Stimulated activated CD8-positive, alpha-beta memory T cell treated with anti-CD3 and anti-CD28 coated beads, Interleukin-7, amount 100 ng/mL, for 4 hours (primary cell): ENCODE measurements at places on chromosomes 16 and 17.

- DNase-seq: no peak
These were observed 5.0 kb downstream of the ACSM3 start for GRCh38 chr16:20768818-20769217.

GRCh38 chr17:81099888-81100287 is 64.9 kb downstream of the BAIAP2 start:
- no peak for DNase-seq

- DNase-seq: no peak
These were observed 10.7 kb upstream of the ZNF423 start for GRCh38 chr16:49866595-49867071.

- DNase-seq: no peak
These were observed 3.1 kb downstream of the ERI2 start for GRCh38 chr16:20803192-20803560.

- DNase-seq: no peak
These were observed 10.4 kb upstream of the LASP1NB start for GRCh38 chr17:38914741-38915638.

- DNase-seq: no peak
These were observed 31.7 kb downstream of the TOM1L2 start for GRCh38 chr17:17940441-17940911.

GRCh38 chr16:56898847-56899246 is 33.1 kb upstream of the HERPUD1 start:
- DNase-seq: no peak

- no peak for DNase-seq
These were observed 7.2 kb upstream of the AATK start for GRCh38 chr17:81173052-81173761.

DNA sequence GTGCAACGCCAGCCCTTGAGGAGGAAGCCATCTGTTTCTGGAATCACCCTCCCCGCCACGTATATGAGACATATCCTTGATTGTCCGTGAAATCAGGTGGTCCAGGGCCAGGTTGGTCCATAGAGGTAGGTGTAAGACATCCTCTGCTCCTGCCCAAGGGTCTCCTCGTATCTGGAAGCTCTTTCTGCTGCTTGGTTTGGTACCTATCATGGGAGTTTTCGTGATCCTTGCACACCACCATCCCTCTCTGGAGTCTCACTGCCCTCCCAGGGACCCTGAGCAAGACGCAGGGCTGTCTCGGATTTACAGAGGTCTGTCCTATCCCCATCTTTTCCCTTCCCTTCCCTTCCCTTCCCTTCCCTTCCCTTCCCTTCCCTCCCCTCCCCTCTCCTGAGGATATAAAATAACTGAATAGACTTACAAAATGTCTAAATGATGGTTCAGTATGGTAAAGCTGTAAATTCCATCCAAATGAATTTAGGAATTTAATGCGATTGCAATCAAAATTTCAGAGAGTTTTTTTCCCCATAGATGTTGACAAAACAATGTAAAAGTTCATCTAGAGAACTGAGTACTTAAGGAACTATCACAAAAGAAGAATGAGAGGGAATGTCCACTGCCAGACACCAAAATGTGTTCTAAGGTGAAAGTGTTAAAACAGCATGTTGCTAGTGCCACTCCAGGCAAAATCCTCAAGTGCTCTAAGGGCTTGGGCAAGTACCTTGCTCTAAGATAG is 2.0 kb upstream of the CCDC42 start:
- DNase-seq: no peak

- DNase-seq: no peak
These were observed 4.8 kb downstream of the DNASE1 start for GRCh38 chr16:3659251-3659650.
